Activated CD4-positive, CD25-positive, alpha-beta regulatory T cell treated with anti-CD3 and anti-CD28 coated beads, Interleukin-2, amount 50 U/mL, for 24 hours (primary cell): ENCODE measurements at places on chromosomes 6 and 20.

DNA sequence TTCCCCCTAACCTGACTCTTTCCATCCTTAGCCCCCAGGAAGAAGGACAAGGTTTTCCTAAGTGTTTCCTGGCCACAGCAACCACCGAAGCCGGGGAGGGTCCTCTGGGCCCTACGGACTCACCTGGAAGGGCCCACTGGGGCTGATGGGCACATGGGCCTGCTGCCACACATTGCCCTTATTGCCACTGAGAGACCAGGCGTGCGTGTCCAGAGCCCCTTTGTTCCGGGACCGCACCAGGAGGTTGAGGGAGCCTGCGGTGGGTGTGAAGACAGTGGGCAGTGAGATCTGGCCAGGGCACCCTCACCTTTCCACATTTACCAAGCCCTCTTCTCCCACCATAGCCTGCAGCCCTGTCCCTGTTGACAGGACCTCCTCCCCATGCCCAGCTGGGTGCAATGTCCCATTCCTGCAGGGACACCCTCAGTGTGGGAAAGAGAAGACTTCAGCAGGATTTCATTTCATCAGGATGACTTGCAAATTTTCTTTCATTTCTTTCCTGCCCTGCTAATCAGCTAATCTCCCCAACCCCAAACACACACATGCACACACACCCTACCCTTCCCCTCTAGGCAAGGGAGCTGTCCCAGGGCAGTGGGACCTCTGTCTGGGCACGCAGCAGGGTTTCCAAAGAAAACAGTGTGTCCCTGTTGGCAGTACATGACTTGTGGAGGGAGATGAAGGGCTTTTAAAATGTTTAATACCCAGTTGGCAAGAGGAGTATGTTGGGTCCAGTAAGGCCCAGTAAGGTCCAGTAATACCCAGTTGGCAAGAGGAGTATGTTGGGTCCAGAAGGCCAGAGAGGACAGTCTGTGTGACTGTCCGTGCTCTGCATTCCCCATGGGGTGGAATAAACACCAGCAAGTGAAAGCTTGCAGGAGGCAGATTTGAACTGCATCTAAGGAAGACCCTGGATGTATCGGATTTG is 59.0 kb downstream of the MDGA1 start:
- no peak for ATAC-seq

- no peak for ATAC-seq
Observed at GRCh38 chr6:26057899-26058298, 29.3 kb upstream of the HFE start.

- no peak for ATAC-seq
Observed at GRCh38 chr6:154962753-154963152, 32.4 kb upstream of the TIAM2 start.

- no peak for ATAC-seq
Observed at GRCh38 chr6:53165293-53165692, 16.7 kb upstream of the GCM1 start.
